Fibroblast of upper back skin (primary cell): ENCODE measurements at places on chromosomes 6 and 20.

DNA sequence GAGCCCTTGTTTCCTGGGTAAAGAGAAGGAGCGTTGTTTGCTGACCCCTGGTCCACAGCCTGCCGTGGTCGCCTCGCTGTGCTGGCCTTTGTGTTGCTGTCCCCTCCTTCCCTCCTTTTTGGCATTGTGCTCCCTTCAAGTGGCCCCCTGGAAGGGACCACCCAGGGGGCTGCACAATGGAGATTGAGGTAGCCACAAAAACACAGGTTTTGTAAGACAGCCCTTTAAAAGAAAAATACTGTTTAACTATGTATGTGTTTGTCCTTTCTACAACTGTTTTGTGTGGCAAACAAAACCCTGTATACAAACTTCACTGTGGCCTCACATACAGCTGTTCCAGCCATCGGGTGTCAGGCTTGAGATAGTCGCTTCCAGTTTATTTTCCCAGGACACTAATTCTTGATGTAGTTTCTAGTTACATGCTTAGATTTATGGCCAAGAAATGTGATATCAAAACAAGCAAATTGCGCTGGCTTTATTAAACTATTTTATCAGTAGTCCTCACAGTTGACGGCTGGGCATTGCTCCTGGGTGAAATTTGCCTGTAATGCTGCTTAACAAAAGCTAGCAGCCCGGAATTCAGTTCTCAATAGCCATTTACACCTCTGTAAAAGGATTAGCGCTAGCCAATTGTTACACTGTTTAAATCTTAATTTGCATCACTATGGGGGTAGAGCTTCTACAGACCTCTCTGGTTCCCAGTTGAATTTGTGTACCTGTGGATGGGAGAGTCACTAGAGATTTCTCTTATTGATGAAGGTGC is 64.1 kb downstream of the KIZ start:
- DNase-seq: no peak

GRCh38 chr20:18497603-18498002 is 578 bp upstream of the RBBP9 start:
- no peak for DNase-seq

DNA sequence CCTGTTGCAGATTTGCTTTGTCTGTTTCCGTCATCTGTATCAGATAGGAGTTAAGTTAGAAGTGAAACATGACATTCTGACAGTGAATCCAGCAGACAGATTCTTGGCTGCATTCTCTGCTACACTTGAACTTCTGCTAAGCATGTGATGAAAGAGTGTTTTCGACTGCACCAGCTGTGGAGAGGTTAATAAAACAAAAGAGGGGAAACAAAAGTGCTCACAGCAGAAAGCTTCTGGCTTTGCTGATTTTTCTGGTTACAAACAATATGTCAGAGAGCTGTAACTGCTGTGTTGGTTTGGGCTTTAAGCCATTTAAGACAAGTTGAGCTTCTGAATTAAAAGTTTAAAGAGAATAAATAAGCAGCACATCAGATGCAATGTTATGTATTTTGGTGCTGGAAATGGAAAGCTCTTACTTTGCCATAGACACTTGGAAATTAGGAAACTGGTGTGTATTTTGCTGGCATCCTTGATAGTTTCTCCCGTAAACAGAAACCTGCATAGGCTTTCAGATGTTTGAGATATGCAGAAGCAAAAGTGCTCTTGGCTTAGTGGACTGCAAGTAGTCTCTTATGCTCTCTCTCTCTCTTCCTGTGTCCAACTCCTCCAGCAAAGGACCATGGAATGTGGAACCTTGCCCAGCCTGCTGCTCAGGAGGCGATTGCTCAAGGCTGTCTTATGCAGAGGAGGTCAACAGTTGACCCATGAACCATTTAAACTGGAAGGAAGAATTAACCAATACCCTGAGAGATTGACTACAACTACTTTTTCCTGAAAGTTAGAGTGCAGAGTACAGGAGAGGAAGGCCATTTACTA is 104.9 kb downstream of the RPS12 start:
- DNase-seq: peak; percentile 90

DNA sequence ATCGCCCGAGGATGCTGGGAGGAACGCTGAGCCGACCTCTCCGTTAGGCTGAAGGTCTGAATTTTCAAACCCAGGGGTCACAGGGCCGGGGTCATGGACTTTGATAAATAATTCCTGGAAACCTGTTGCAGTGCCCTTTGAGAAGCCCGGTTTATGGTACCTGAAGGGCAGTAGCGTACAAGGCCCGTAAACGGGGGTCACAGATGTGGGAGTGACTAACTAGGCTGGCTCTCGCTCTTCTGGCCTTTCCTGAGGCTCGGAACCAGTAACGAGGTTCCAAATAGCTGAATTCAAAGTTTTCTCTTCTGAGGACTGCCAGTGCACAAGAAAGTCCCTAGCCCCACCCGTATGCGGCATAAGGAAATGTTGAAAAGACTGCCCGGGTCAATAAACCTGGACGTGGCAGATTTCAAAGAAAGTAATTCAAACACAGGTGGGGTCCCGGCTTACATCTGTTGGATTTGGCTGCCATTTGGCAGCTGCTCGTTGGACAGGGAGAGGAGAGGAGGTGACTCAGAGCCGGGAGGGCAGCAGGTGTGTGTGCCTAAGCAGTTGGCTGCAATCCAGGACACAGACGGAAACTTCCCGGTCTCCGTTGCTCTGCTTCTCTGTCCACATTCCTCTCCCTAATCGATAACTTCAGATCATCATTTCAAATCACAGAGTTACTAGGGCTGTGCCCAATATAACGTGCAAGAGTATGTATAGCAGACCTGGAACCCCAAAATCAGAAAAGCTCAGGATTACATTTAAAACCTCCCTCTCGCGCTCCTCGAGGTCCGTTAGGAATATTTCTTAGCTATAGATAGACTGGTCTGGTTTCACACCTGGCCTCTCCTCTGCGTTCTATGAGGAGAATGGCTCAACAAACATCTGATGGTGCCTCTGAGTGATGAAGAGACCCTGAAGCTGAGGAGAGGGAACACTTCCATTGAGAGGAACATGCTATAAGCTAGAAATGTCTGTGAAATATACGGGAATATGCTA is 765 bp upstream of the GMDS start:
- DNase-seq: peak; percentile 43

GRCh38 chr20:34709831-34710567 is 5.9 kb downstream of the TP53INP2 start:
- peak; percentile 61 for DNase-seq

- no peak for DNase-seq
Observed at GRCh38 chr6:16452348-16452747, 214.0 kb downstream of the GMPR start.

- DNase-seq: no peak
Observed at GRCh38 chr6:138975815-138976214, 12.2 kb downstream of the REPS1 start.

GRCh38 chr6:137808836-137809315 is 58.2 kb upstream of the TNFAIP3 start:
- no peak for DNase-seq

DNA sequence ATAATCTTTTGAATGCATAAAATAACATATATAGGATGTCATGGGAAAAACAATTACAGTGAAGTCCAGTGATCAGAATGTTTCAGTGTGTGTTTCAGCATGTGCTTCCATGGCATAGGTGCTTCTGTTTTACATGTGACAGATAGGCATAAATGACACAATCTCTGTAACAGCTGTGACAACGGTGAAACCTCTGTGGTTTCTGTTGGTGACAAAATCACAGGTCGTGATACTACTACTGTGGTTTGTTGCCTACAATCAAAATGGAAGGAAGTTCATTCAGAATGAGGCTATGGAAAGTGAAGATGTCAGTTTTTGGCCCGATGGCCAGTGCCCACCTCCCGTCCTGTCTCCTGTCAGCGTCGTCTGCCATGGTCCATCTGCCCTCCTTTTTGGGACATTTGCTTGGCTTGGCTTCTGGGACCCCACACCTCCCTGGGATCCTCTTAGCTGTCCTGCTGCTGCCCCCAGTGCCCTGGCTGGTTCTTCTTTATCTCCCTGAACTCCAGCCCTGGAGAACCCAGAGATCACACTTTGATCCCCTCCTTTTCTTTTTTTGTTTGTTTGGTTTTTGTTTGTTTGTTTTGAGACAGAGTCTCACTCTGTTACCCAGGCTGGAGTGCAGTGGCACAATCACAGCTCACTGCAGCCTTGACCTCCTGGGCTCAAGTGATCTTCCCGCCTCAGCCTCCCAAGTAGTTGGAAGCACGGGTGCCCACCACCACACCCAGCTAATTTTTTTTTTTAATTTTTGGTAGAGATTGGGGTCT is 79.3 kb upstream of the NAA20 start:
- DNase-seq: no peak

DNA sequence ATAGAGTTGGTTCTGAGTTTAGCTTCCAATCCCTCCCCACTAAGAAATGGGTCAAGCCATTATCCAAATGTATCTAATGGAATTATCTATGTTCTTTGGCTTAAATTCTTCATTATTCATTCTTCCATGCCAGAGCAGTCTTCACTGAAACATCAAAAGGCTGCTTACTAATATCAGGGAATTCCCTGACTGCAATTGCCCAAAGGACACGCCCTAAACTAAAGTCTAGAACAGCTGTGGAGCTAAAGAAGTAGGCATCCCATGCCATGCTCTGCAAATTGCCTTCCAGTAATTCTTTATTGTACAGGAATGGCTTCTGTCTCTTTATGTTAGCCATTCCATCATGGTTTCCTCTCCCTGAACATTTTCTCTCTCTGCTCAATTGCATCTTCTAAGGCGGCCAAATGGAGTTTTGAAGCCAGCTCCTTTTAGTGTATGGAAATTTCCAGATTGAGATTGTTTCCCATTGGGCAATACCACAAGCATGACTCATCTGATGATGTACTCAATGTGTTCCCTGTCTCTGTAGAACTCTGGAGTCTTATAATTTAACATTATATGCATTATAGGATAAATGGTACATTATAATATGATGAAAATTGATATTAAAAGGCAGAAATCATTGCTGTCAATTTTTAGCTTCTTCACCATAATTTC is 28.8 kb upstream of the TSHZ2 start:
- DNase-seq: peak; percentile 80

DNA sequence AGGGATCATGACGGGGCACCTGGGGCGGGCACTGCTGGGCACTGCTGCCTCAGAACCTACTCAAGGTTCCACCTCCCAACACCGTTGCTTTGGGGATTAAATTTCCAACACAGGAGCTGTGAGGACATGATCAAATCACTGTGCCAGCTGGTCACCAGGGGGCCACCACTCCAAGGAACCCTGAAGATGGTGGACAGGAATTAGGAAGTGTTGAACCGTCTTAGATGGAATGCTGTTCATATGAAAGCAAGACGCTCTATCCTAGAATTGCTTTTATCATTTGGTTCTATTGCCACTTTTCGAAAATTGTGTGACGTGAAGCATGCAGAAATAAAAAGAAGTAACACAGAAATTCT is 140.3 kb downstream of the DLL1 start:
- no peak for DNase-seq

- DNase-seq: no peak
Observed at GRCh38 chr6:33343953-33344611, 26.5 kb upstream of the ZBTB22 start.

DNA sequence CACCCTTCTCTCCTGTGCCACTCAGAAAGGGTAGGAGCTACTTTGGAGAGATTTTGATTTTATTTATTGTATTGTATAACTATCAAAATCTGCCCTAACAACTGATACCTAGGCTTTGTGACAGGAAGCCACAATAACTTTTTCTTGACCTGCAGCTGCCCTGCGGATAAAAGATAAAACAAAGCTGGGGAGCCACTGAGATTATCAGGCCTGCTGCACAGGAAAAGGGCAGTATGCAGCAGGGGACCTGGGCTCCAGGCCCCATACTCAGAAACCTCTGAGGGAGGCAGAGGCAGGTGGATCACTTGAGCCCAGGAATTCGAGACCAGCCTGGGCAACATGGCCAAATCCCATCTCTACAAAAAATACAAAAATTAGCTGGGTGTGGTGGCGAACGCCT is 980 bp upstream of the SNX21 start:
- DNase-seq: no peak

DNA sequence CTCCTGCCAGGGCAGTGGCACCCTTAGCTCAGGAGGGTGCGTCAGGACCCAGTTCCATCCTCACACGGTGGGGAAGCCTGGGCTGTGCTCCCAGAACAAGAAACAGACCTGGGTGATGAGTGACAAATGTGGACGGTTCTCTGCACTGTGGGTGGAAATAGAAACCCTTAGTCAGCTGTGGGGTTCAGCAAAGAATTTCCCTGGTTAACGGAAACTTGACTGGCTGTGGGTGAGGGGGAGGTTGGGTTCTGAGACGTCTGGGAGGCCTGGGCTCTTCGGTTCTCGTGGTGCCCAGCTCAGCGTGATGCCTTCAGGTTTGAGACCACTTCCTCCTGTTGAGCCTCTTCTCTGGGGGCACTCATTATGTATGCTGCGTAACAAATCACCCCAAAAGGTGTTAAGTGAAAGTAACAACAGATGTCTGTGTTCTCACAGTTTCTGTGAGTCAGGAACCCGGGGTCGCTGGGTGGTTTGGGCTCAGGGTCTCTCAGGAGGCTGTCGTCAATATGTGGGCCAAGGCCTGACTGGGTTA is 53.1 kb upstream of the FAM83D start:
- DNase-seq: no peak

GRCh38 chr20:52593654-52594053 is 378.5 kb upstream of the TSHZ2 start:
- peak; percentile 25 for DNase-seq

DNA sequence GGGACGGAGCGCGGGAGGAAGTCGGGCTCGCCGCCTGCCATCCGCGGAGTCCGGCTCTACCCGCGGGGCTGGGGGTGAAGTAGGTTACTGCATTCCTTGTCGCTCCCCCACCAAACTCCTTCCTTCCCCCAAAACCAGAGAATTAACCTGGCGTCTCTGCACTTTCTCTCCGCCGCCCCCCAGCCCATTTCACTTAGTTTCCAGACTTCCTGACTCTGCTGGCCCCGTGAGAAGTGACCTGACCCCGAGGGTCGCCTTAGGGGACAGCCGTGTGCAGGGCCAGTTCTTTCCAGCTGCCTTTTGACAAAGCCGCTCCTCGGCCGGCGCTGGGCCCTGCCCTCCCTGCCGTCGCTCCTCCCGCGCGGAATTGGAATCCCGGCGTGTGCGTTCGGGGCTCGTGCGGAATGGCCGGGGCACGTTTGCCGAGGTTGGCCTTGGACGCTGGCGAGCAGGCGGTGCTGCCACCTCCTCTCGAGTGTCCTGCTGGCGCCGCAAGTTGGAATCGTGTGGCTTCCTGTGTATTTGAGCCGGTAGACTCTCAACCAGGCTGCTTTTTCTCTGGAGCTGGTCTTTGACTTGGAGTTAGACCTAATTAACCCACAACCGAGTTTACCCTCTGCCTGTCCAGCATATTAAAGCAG is 650 bp downstream of the DCBLD1 start:
- DNase-seq: peak; percentile 41

- peak; percentile 88 for DNase-seq
Observed at GRCh38 chr6:26536571-26537159, 1.5 kb upstream of the HMGN4 start.

DNA sequence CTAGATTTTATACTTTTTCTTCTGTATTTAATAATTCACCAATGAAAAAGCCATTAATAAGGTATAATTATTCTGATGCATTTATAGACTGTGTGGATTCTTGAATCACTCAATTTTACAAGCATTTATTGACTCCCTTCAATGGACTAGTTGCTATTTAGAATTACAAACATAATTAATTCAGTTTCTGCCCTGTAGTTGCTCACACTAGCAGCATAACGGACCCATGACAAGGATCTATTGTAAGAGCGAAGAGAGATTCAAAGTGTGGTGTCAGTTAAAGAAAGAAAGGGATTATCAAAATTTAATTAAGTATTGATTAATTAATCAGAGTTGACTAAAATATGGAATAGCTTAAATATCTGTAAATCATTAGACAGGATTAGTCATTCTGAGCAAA is 602.6 kb upstream of the PTCHD4 start:
- DNase-seq: no peak
